ENCODE measurements at places on chromosomes 3 and 15.
A peak's percentile ranks its signal among the peaks of the same experiment; 100 is the strongest.

DNA sequence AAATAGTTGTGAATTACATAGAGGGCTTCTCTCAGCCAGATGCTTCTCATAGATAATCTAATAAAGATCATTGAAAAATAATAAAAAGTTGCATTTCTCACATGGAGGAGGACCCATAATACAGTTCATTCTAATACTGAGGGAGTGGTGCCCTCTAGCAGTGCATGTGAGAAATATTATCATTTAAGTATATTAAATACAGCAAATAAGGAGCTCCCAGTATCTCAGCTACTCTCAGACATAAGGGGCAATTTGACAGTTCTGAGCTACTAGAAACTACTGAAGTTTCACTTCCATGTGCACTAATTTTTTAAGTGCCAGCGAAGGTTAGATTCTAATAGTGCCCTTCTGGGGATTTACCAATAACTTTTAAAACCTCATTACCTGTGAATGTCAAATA is 188.3 kb downstream of the IL5RA start:
- DNase-seq, result no peak

DNA sequence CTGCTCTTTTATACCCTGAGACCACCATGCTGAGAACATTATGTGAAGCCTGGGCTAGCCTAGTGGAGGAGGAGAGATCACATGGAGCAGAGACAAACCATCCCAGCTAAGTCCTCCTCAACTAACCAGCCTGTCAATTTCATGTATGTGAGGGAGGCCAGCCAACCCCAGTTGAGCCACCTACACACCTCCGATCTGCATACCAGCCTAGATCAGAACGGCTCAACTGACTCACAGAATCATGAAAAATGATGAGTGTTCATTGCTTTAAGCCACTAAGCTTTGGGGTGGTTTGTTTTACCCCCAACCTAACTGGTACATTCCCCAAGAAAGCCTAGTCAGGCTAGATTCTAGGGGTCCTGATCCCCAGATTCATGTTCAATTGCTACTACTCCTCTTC is 19.4 kb upstream of the CA12 start:
- no peak for DNase-seq

GRCh38 chr3:50660386-50660785 is 14.3 kb upstream of the DOCK3 start:
- DNase-seq, result no peak

GRCh38 chr3:43363621-43364266 is 77.4 kb downstream of the SNRK start:
- DNase-seq, result no peak

DNA sequence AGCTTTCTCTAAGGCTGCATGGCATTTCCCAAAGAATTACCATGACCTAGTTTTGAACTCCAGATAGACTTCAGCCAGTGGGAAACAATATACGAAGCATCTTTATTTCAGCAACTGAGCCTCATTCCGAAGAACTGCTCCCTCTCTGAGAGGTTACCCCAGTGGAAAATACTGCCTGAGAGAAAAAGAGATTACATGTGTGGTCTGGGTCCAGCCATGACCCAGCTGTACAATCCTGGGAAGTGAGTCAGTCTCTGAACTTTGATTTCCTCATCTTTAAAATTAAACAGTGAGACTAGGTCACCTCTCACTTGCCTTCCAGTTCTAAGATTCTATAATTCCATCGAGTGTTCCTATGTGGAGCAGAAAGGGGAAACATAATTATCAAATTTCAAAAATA is 42.4 kb downstream of the TNIK start:
- peak; percentile 23 for DNase-seq

DNA sequence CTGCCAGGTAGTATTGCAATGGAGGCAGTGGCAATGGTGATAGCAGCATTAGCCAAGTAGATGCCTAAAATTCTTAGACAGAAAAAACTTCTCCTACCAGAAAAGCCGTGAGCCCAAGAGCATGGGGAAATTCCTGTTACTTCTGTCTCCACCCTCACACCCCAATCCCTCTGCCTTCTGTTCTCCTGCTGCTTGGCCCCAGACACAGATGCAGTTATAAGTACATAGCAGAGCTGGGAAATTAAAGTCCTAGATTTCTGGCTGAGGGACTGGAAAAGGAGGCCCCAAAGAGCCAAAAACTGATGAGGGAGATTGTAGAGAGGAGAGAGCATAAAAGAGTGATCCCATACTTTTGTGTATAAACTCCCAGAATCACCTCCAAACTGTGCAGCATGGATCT is 166.9 kb downstream of the SMAD6 start:
- DNase-seq, result no peak

- DNase-seq, result no peak
Observed at GRCh38 chr15:31579976-31580375, 253.3 kb downstream of the KLF13 start.

- no peak for DNase-seq
Observed at GRCh38 chr15:31302029-31302657, 24.5 kb upstream of the KLF13 start.

DNA sequence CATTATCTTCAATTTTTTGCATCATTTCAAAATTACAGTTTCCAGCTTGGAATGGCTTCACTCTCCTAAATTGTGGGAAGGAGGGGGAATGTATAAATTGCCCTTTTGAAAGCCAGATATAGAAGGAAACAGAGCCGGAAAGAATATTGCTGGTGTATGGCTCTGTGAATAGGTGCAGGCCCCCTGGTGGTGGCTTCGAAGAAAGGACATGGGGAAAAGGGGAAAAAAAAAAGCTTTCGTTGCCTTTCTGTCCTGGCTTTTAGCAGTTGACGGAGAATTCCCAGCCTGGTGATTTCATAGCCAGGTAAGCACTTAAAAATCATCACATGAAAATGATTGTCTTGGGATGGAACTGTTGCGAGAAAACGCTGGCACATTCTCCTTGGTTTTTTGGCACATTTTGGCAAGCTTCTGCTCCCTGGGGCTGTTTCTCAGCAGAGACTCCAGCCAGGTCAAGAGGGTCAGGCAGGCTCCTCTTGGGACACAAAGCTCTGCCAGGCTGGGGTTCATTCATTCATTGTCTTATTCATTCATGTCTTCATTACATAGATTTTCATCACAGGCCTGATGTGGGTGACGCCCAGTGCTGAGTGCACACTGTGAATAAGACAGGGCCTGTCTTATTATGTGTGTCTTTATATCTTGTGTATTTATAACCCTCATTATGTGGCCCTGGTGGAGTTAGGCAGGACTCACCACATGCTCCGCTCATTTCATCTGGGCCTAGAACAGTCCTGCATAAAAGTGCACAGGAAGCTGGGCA is 300.0 kb upstream of the TPM1 start:
- peak; percentile 66 for DNase-seq

DNA sequence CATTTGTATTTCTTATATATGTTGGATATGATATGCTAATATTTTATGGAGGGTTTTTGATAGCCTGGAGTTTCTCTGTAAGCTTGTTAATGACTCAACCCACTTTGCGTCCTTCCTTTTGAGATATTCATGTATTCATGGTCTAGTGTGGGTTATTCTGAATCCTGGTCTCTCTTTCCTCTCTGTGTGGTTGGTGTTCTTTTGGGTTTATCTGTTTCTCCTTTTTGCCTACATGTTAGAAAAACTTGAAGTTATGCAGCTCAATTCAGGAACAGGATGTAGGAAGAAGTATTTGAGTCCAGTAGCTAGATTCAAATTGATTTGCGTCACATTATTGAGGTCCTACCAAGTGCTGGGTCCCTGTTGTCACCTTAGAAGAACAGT is 28.1 kb downstream of the CMTM7 start:
- no peak for DNase-seq

- no peak for DNase-seq
Observed at GRCh38 chr15:96891046-96891445, 560.5 kb downstream of the NR2F2 start.

GRCh38 chr3:119237299-119237698 is 3.4 kb downstream of the B4GALT4 start:
- DNase-seq, result no peak

- DNase-seq, result no peak
Observed at GRCh38 chr3:170848292-170848917, 21.6 kb downstream of the RPL22L1 start.

- no peak for DNase-seq
Observed at GRCh38 chr15:100832149-100832942, 47.3 kb upstream of the ALDH1A3 start.

DNA sequence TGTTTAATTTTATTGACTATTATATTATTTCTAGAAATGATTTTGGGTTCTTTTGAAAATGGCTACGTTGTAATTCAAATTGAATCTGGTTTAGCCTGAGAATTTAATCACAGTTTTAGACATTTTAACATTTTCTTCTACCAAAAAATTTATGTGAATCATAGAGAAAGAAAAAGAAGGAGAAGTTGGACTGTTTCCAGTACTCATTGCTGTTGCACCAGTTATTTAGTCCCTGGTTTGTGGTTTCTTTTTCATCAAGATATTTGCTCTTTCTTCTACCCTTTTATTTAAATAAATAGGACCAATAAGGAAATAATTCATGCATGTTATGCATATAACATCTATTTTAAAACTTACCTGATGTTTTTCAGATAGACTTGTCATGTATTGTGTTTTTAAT is 1337.1 kb downstream of the ROBO1 start:
- DNase-seq, result no peak

- DNase-seq, result peak; percentile 81
Observed at GRCh38 chr3:45972534-45973402, 22.9 kb downstream of the FYCO1 start.

- DNase-seq, result peak; percentile 87
Observed at GRCh38 chr3:78734048-78734637, 1033.7 kb downstream of the ROBO1 start.

- DNase-seq, result no peak
Observed at GRCh38 chr3:14885307-14885706, 62.1 kb upstream of the NR2C2 start.

GRCh38 chr15:73679964-73680363 is 4.2 kb upstream of the CD276 start:
- no peak for DNase-seq

DNA sequence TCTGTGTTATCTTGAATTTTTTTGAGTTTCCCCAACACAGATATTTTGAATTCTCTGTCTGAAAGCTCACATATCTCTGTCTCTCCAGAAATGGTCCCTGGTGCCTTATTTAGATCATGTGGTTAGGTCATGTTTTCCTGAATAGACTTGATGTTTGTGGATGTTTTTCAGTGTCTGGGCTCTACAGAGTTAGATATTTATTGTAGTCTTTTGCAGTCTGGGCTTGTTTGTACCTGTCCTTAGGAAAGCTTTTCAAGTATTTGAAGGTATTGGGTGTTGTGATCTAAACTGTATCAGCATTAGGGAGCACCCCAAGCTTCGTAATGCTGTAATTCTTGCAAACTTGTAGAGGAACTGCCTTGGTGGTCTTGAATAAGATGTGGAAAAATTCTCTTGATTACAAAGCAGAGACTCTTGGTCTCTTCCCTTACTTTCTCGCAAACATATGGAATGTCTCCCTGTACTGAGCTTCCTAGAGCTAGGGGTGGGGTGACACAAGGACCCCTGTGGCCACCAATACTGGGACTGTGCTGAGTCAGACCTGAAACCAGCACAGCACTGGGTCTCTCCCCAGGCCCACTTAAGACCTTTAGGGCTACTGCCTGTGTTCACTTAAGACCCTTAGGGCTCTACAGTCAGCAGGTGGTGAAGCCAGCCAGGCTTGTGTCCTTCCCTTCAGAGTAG is 26.5 kb downstream of the TM4SF18 start:
- no peak for DNase-seq

- DNase-seq, result no peak
Observed at GRCh38 chr3:149252272-149252671, 30.6 kb upstream of the CP start.

DNA sequence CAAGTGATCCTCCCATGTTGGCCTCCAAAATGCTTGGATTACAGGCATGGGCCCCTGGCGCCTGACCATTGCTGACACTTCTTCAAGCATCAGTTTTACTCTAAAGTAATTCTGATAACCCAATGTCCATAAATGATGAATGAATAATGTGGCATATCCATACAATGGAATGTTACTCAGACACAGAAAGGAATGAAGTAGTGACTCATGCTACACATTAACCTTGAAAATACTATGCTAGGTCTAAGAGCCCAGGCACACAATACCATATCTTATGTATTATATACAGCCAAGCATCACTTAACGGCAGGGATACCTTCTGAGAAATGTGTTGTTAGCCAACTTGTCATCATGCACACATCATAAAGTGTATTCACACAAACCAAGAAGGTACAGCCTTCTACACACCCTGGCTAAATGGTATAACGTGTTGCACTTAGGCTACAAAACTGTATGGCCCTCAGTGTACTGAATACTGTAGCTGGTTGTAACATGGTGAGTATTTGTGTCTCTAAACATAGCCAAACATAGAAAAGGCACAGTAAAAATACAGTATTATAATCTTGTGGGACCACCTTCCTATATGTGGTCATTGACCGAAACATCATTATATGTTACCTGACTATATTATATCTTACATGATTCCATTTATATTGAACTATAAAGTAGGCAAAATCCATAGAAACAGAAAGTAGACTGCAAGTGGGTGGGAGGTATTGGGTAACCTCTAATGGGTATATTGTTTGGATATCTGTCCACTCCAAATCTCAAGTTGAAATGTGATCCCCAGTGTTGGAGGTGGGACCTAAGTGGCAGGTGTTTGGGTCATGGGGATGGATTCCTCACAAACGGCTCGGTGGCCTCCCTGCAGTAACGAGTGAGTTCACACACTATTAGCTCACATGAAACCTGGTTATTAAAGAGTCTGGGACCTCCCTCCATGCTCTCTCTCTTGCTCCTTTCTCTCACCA is 31.4 kb downstream of the MKRN2 start:
- DNase-seq, result no peak

- no peak for DNase-seq
Observed at GRCh38 chr15:31476236-31476810, 149.7 kb downstream of the KLF13 start.

DNA sequence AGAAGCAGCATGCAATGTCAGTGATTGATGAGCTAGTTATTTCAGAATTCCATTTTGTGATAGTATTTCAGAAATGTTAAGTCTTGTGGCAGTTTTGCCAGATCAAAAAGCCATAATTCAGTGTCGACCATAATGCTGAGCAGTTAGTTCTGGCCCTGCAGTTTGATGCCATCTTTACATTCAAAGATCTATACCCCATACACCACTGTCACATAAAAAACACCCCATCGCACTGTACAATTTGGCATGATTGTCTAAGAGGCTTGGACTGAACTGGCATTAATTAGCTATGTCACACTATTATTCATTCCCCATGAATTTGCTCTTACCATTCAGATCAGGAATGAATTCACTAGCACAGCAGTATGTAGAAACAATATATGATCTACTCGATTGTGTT is 127.7 kb upstream of the EPHA3 start:
- no peak for DNase-seq

GRCh38 chr3:182809531-182809930 is 16.2 kb downstream of the ATP11B start:
- no peak for DNase-seq

DNA sequence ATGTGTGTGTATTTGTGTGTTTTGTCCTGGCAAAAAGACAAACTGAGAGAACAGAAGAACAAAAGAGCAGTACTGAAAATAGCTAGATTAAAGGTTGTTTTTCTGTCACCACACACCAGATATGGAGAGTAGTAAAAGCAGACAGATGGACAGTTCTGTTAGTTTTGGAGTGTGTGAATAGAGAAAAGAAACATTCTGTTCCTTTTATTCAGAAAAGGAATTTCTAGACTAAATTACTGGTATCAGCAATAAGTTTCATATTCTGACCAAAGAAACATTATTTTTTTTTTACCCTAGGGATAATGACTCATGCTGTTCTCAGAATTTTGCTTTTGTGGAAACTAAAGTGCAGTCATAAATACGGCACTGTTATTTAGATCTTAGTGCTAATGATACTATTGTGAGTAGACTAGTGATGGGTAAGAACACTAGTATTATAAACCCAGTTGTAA is 32.9 kb downstream of the PIK3CA start:
- DNase-seq, result peak; percentile 76

GRCh38 chr3:12895391-12896062 is 54.2 kb upstream of the RPL32 start:
- DNase-seq, result no peak

GRCh38 chr3:46427916-46428833 is 21.1 kb downstream of the CCRL2 start:
- no peak for DNase-seq

Data from skeletal muscle cell (primary cell).